ENCODE measurements at places on chromosomes 3 and 15. TPM values are rescaled to one million over a fixed set of nuclear protein-coding genes. Genes with fewer than 3 reads are reported as not detected.
A peak's percentile ranks its signal among the peaks of the same experiment; 100 is the strongest.

The ACOX2 gene
- 33.3 TPM for total RNA-seq

The BMF gene
- total RNA-seq = 10.3 TPM

The IGSF11 gene
- total RNA-seq = 13.6 TPM

The VPS8 gene
- total RNA-seq = 155 TPM

GRCh38 chr3:8610951-8611350 lies 33.6 kb downstream of the SSUH2 start:
- H3K4me1 ChIP-seq = peaks cover 14% of the 10 kb centered on the region
- DNase-seq = no peak
- no peaks in the 10 kb centered on the region for H3K36me3 ChIP-seq
- H3K4me3 ChIP-seq = no peak overlapping the region

DNA sequence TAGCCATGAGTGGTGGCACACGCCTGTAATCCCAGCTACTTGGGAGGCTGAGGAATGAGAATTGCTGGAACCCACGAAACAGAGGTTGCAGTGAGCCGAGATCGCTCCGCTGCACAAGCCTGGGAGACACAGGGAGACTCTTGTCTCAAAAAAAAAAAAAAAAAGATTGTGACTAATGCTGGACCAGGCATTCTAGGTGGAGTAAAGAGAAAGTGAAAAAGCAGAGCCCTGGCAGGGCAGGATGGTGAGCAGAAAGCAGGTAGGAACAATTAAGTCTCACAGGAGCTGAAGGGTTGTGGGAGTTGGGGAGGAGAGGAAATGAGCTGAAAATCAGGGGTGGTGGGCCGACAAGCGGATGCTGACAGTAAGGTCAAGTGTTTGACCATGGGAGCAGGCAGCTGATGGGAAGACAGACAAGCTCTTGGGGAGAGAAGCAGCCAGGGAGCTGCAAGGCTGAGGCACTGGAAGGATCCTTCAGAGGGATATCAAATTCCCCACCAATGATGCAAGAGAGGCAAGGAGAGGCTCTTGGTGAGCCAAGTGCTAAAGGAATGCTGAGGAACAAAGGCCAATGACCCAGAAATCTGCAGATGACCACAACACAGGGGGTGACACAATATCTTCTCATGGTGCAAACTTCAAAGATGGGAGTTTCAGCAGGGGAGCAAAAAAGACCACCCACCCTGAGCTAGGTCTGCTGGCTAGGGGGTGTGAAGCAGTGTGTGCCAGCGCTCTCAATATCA lies 251.1 kb downstream of the ULK4 start:
- H3K27ac ChIP-seq = no peak overlapping the region
- H3K4me1 ChIP-seq = no peaks in the 10 kb centered on the region
- DNase-seq = peak; percentile 14
- no peak overlapping the region for H3K4me3 ChIP-seq

DNA sequence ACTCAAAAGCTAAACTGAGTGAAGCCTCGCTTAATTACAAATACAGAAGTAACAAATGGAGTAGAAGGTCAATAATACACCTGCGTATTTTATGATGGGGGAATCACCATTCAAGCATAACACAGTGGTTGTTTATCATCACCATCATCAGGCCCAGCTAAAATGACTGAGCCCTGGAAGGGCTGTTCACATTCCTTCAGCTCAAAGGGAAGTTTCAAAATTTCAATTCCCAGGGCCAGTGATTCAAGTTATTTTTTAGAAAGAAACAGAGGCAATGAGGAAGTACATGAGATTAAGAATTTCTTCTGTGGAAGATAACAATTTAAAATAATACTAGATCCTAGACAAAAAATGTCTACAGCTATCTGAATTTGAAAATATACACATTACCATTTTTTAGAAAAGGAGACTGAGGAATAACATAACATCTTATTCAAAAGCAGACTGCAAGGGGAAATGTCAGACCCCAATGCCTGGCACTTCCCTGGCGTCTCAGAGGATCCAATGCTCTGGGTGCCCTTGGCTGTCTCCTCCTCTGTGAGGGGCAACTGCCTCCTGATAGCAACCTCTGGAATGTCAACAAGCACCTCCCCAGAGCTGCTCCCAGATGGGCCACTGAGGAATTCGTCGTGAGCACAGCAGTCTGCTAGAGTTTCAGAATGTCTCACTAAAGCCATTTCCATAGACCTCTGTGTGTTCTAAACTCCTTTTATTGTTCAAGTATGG lies 22.8 kb downstream of the EHD4 start:
- H3K4me3 ChIP-seq = no peak overlapping the region
- H3K27ac ChIP-seq = no peak overlapping the region
- peaks cover 11% of the 10 kb centered on the region for H3K4me1 ChIP-seq
- DNase-seq = no peak

The GPR62 gene
- total RNA-seq = 4.6 TPM

The SLC35G2 gene
- 13.8 TPM for total RNA-seq

- no peaks in the 10 kb centered on the region for H3K36me3 ChIP-seq
- no peaks in the 10 kb centered on the region for H3K4me1 ChIP-seq
- no peak overlapping the region for H3K4me3 ChIP-seq
- no peak for DNase-seq
- no peak overlapping the region for H3K27ac ChIP-seq
- no peaks in the 10 kb centered on the region for H3K27me3 ChIP-seq
Measured at GRCh38 chr3:87082796-87083440, 92.0 kb upstream of the VGLL3 start.

The GP9 gene
- total RNA-seq = 0.72 TPM

The MKRN2OS gene
- not detected for total RNA-seq

DNA sequence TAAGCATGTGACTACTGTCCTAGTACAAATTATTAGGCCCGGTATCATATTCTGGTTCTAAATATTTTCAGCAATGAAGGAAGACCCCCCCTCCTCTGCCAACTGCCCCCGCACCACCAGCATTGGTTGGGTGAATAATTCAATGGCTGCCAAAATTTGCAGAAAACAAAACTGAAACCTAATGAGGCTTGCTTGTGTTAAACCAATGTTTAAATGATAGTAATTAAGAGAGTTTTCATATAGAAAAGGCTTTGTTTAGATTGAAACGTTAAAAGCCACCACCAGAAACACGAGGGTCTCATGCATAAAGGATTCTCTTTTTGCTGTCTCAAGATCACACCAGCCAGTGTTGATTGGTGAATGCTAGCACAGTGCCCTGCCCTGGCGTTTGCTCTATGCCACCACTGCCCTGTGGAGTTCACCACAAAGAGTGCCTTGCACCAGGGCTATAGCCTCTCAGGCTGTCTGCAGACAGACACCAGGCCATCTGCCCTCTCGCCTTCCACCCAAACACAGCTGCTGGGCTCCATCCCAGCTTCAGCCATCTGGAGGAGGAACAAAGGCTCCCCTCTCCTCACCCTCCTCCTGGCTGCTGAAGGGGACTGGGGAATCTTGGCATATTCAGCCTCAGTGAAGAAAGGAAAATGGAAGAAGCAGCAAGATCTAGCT lies 200.3 kb upstream of the PFN2 start:
- no peaks in the 10 kb centered on the region for H3K4me1 ChIP-seq
- no peaks in the 10 kb centered on the region for H3K27me3 ChIP-seq
- no peaks in the 10 kb centered on the region for H3K36me3 ChIP-seq

- H3K36me3 ChIP-seq = no peaks in the 10 kb centered on the region
- no peak for DNase-seq
- H3K27me3 ChIP-seq = no peaks in the 10 kb centered on the region
- peak overlapping the region; percentile 70 for H3K27ac ChIP-seq
- no peaks in the 10 kb centered on the region for H3K4me1 ChIP-seq
Measured at GRCh38 chr3:177781686-177782161, 584.4 kb upstream of the TBL1XR1 start.

- peaks cover 23% of the 10 kb centered on the region for H3K36me3 ChIP-seq
- no peaks in the 10 kb centered on the region for H3K27me3 ChIP-seq
- no peak overlapping the region for H3K4me3 ChIP-seq
Measured at GRCh38 chr3:138681463-138682220, 73.1 kb downstream of the FAIM start.

DNA sequence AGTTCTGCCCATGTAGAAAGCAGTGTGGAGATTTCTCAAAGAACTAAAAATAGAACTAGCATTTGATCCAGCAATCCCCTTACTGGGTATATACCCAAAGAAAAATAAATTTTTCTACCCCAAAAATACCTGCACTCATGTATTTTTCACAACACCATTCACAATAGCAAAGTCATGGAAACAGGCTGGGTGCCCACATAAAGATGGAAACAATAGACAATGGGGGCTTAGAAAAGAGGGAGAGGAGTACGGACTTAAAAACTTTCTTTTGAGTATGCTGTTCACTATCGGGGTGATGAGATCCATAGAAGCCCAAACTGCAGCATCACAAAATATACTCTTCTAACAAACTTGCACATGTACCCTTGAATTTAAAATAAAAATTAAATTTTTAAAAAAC lies 345.1 kb upstream of the CCDC54 start:
- no peaks in the 10 kb centered on the region for H3K4me1 ChIP-seq
- no peaks in the 10 kb centered on the region for H3K27me3 ChIP-seq

The IL20RB gene
- 1.2 TPM for total RNA-seq

GRCh38 chr15:50685976-50686468 lies 575 bp downstream of the TRPM7 start:
- peak; percentile 31 for DNase-seq
- peaks cover 10% of the 10 kb centered on the region for H3K4me1 ChIP-seq
- H3K27ac ChIP-seq = peak overlapping the region; percentile 96

GRCh38 chr3:15591242-15591641 lies 10.1 kb downstream of the HACL1 start:
- no peak overlapping the region for H3K4me3 ChIP-seq
- peaks cover 20% of the 10 kb centered on the region for H3K36me3 ChIP-seq
- no peak for DNase-seq
- no peak overlapping the region for H3K27ac ChIP-seq

DNA sequence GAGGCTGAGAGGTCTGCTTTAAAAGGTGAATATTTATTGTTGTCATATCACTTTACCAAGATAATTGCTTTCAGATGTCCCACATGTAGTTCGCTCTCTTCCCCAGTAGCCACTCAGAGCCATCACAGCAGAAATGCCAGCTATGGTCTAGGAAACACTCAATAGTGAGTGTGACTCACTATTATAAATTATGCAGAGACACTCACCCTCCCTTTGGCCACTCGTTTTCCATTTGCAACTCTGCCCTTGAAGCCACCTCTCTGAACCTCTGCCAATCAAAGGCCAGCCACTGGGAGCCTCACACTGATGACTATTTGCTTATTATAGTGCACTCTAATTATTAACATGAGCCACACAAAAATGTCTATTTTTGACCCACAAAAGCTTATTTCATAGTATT lies 328.1 kb upstream of the ATP10A start:
- no peaks in the 10 kb centered on the region for H3K36me3 ChIP-seq
- H3K27me3 ChIP-seq = no peaks in the 10 kb centered on the region
- peak; percentile 6 for DNase-seq
- H3K4me3 ChIP-seq = no peak overlapping the region
- no peaks in the 10 kb centered on the region for H3K4me1 ChIP-seq

DNA sequence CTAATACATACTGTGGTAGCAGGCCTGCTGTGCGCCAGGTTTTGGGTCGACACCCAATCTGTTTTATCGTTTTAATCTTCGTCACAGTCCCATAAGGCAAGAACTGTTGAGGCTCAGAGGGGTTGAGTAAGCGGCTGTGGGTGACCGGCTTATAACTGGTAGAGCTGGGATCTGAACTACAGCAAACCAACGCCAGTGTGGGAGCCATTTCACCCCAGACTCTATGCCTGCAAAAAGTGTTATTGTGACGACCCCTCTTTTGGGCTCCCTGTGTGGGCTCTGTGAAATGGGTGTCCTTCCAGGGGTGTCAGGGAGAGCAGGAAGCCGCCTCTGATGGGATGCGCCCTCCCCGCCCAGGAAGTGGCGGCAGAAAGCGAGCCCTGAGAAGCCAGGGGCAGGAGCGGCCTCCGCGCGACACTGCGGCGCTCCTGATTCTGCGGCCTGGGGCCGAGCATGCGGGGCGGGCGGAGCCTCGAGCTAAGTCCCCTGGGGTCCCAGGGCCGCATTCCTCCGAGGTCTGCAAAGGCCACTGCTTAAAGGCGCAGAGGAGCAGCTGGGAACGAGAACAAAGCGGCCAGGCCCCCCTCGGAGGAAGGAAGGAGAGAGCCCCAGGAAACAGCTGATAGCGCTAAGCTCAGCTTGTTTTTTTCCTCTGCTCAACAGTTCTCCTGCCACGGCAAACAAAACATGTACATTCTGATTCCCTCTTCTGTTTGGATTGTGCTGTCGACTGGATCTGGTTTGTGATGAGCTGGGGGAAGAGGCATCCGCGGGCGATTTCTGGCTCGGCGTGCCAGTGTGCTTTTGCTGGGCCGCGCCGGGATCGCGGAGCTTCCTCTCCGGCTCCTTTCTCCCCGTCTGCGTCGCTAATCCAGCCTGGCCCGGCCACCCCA lies 33.9 kb downstream of the GRK7 start:
- no peaks in the 10 kb centered on the region for H3K36me3 ChIP-seq
- peak overlapping the region; percentile 86 for H3K27ac ChIP-seq
- peak overlapping the region; percentile 31 for H3K4me3 ChIP-seq
- DNase-seq = no peak
- H3K4me1 ChIP-seq = peaks cover 38% of the 10 kb centered on the region
- H3K27me3 ChIP-seq = no peaks in the 10 kb centered on the region

Data from spinal cord (tissue), 10 donors.